ENCODE measurements at places on chromosomes 5 and 9. TPM values are rescaled to one million over a fixed set of nuclear protein-coding genes. Genes with fewer than 3 reads are reported as not detected.

- no peak for DNase-seq
These were observed 31.0 kb upstream of the FSD1L start for GRCh38 chr9:105416840-105417239.

DNA sequence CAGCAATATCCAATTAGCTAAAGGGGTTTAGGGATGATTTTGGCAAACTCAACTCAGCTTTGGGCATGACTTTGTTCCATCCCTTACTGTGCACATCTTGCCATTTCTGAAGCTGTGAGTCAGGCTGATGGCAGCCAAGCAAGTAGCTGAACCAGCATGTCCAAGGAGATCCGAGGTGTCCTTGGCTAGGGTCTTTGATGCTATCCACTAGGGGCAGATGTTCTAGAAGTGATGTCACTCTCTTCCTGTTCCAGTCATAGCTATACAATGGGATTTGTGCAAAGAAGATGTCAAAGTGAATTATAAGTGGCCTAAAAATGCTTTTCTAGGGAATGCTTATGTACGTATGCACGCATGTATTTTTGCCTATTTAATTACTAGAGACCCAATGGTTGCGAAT lies 160.8 kb upstream of the PAPPA start:
- peak; percentile 41 for DNase-seq

- no peak for DNase-seq
These were observed 2.3 kb downstream of the AFAP1L1 start for GRCh38 chr5:149273950-149274349.

Gene SLC1A1
- 41.7 TPM for total RNA-seq

DNA sequence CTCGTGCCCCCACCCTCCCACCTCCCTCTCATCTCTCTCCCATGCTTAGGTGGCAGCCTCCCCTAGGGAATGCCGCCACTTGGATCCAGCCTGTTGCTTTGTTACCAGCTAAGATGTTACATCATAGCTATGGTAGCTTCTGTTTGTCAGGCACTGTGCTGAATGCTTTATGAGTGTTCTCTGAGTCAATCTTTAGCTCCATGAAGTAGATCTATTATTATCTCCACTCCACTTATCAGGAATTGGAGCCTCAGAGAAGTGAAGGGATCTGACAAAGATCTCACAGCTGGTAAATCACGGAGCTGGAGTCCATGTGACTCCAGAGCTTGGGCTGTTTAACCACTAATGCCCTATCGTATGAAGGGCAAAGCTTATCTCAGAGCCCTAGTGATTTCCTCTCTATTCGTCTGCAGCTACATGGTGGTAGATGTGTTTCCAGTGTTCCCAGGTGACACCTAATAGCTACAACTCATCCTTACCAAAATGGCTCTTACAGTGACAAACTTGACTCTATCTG lies 54.1 kb downstream of the GARNL3 start:
- peak; percentile 60 for DNase-seq

- peak; percentile 60 for DNase-seq
These were observed 10.0 kb downstream of the TLE4 start for GRCh38 chr9:79581794-79582193.

GRCh38 chr9:137302449-137303150 lies 529 bp upstream of the NRARP start:
- DNase-seq: peak; percentile 38

GRCh38 chr9:108654566-108654965 lies 201.2 kb downstream of the ACTL7B start:
- DNase-seq: no peak

Gene SEMA6A
- 0.41 TPM for total RNA-seq

Gene CDC20B
- total RNA-seq: not detected

DNA sequence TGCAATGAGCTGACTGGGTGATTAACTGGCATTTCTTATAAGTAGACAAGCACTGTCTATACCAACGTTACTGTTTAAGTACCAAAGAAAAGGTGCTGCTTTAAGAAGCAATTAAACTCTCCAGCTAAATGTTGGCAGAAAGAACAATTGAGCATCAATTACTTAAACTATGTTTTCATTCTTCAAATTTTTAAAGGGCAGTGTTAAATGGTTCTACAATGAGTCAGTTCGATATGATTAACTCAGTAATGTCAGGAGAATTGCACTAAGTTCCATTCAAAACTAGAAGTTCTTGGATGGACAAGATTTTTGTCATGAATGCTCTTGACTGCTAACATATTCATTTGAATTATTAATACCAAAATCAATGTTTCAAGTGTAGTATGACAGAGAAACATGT lies 593.7 kb downstream of the DNAH5 start:
- peak; percentile 16 for DNase-seq

- DNase-seq: no peak
These were observed 14.3 kb downstream of the VCAN start for GRCh38 chr5:83485842-83486241.

GRCh38 chr9:83291196-83291595 lies 228.3 kb upstream of the RASEF start:
- no peak for DNase-seq

DNA sequence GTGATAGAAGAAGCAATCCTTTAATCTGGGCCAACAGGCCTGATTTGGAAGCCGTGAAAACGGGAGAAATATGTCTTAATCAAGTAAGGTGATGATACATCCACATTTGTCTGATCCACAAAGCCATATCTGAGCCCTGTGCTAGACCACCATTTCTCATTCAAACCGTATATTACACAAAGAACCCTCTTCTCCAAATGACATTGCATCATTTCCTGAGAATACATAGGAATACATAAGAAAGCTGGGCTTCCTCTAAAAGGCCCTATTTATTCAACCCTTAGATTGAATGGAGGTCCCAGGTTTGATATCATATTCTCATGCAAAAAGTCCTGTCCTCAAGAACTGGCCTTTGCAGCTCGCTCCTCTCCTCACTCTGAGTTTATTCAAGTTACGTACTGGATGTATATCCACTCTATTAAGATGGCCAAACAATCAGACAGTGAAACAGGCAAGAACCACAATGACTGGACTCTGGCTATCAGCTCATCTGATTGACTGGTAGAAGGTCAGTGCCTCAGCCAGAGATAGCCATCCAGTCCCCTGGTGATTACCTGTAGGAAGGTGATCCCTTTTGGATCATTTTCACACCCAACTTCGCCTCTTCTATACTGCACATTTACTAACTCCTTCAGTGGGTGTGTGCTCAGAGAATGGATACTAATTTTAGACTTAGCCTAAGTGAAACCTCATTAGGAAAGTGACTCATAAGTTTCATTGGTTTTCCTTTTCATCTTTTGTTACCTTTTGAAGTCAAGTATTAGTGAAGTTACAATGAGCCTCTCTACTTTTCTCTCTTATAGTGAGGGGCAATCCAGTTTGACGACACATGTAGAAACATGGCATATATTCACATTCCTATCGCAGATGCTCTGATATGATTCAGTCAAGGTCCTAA lies 167.6 kb upstream of the WWC1 start:
- DNase-seq: no peak

GRCh38 chr5:90446961-90447360 lies 27.6 kb downstream of the MBLAC2 start:
- peak; percentile 77 for DNase-seq

DNA sequence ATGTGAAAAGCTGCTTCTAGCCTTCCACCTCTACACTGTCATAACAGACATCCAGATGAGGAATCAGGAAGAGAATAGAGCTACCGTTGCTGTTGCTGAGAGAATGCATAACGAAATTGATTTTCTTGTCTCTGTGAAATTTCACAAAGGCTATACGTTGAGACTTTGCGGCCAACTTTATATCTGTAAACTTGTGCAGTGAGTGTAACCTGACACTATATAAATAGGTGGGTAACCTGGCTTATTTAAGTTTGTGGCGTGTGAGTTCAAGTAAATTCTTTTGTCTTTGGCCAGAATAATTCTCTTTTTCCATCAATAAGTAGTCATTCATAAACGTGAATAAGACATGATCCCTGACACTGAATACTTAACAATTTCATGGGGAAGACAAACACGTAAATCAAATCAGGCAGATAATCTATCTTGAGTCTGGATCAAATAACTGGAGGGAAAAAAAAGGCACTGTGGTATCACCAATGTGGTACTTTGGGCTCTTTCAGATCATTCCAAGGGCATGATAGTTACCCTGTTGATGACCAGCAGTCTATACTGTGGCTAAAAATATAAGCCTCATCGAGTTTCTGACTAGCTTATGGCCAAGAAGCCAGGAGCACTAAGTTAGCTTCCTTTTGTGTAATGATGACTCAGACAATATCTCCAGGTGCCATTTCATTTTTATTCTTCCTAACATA lies 98.2 kb upstream of the RASA1 start:
- DNase-seq: peak; percentile 18

DNA sequence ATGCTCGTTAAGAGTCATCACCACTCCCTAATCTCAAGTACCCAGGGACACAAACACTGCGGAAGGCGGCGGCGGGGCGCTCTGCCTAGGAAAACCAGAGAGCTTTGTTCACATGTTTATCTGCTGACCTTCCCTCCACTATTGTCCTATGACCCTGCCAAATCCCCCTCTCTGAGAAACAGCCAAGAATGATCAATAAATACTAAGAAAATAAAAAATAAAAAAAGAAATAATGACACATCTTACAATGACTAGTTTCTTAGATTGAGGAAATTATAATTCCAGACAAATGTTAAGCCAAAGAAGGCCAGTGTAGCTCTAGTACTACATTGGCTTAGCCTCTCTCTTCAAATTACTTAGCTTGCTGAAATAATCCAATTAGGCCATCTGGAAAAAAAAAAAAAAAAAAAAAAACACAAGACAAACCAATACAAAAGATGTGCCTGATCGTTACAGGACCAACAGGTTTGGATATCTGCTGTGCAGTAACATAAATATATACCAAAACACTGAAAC lies 58.0 kb downstream of the ANXA2R start:
- no peak for DNase-seq

DNA sequence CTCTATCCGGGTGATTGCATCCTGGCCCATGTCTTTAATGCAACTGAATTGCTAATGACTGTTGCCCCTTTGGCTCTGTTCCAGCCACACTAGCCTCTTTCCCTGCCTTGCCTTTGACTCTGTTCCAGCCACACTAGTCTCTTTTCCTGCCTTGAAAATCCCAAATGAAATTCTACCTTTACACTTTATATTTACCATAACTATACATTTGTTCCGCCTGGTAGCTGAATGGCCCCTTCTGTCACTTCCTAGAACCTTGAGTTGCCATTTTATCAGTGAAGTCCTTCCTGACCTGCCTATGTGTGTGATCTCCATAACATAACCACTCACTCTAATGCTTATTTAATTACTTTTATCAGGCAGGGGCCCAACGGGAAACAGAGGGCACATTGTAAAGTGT lies 1120.4 kb upstream of the WWC1 start:
- DNase-seq: no peak

- DNase-seq: no peak
These were observed 7.1 kb downstream of the POU4F3 start for GRCh38 chr5:146345578-146346366.

DNA sequence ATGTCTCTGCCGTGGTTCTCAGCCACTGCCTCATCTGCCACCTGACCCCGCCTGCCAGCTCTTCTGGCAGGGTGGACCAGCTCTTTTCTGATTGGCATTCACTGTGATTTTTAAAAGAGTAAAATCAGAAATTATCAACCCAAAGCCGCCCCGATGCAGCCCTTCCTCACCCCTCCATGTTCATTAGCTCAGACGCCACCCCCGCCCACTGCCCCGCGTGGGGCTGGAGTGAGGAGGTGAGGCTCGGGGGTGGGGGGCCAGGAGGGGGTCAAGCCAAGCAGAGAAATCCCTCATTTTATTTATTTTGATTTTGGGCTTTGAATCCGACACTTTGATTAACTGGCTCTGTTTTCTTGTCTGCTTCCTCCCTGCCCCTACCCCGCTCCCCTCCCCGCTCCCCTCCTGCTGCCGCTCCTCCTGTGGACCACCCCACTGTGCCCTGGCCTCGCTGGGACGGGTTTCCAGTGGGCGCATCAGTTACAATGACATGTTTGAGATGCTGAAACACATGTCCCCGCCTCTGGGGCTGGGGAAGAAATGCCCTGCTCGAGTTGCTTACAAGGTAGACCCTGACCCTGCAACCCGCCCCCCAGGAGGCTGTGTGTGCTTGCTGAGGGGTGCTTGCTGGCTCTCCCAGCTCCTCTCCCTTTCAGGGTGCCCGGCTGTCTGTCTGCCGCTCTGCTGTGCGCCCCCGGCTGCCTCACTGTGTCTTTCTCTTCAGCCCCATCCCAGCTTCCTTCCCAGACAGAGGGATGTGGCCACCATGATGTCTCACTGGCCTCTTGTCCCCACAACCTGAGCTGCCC lies 224.9 kb downstream of the CACNA1B start:
- no peak for DNase-seq

Gene TCERG1
- 66.4 TPM for total RNA-seq

DNA sequence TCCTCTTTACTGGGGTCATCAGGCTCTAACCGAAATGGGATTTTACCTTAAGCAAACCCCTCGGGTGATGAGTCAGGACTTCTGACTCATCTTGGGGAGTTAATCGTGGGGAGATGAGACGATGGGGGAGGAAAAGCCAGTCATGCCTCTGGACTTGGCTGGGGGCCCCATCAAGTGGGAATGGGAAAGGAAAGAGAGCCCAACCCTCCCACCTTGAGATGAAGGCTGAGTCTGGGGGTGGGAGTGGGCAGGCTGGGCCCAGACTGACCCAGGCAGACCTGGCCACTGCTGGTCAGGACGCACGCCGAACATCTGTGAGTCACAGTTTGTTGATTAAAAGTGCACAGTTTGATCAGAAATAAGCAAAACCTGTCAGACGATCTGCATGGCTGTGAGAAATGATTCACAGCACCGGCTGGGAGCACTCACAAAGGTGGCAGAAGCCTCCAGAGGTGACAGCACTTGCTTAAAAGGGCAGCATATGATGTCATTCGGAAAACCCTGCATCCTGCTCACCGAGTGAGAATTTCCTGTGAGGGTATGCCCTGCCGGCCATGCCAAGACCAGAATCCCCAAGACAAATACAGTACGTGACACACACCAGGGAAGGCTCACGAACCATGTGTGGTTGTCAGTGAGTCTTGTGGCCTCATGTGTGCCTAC lies 50.0 kb upstream of the SLC25A51 start:
- peak; percentile 99 for DNase-seq

Gene SLC4A9
- not detected for total RNA-seq

GRCh38 chr5:168408561-168409305 lies 77.5 kb upstream of the RARS1 start:
- DNase-seq: peak; percentile 71

Gene ZSWIM6
- 3.1 TPM for total RNA-seq

- DNase-seq: peak; percentile 22
These were observed at the start of gene ARSI for GRCh38 chr5:150302301-150303069. TSS of gene ARSI (minus strand) at chr5:150302905. CDS start at chr5:150302373, 532 bp downstream.

- DNase-seq: no peak
These were observed 1852.8 kb downstream of the EFNA5 start for GRCh38 chr5:105817914-105818313.

- no peak for DNase-seq
These were observed 368.3 kb downstream of the CAAP1 start for GRCh38 chr9:26524267-26524666.

DNA sequence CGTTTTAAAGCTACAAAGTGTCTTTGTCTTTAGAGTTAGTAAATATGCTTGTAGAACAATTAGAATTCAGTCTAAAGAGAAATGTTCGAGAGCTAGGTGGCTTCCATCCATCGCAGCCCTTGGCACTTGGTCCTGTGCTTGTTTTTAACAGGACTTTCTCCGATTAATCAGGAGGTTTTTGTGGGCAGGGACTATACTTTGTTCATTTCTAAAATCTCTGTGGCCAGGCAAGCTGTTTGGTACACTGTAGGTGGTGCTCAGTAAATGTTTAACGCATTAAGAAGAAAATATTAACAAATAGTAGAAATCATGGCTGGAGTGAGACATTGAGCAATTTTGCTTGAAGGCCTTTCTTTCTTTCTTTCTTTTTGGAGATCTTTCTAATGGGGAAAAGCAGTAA lies 20.8 kb downstream of the AGXT2 start:
- no peak for DNase-seq

Gene SFXN1
- 15.9 TPM for total RNA-seq

Gene CCDC127
- 8.2 TPM for total RNA-seq

Measured in fibroblast of the aortic adventitia (primary cell).